ENCODE measurements at places on chromosomes 5 and 9. TPM values are rescaled to one million over a fixed set of nuclear protein-coding genes. Genes with fewer than 3 reads are reported as not detected.

GRCh38 chr5:112065781-112066180, 308.8 kb upstream of the NREP start:
- H3K27me3 ChIP-seq: no peaks in the 10 kb centered on the region
- no peak overlapping the region for H3K27ac ChIP-seq
- no peaks in the 10 kb centered on the region for H3K36me3 ChIP-seq
- H3K4me3 ChIP-seq: no peak overlapping the region
- no peak for DNase-seq
- no peaks in the 10 kb centered on the region for H3K4me1 ChIP-seq

GRCh38 chr9:103188781-103189350, 193.7 kb downstream of the CYLC2 start:
- H3K36me3 ChIP-seq: no peaks in the 10 kb centered on the region
- H3K4me1 ChIP-seq: no peaks in the 10 kb centered on the region
- no peaks in the 10 kb centered on the region for H3K27me3 ChIP-seq
- no peak overlapping the region for H3K27ac ChIP-seq
- no peak overlapping the region for H3K4me3 ChIP-seq

- no peak overlapping the region for H3K4me3 ChIP-seq
- H3K27me3 ChIP-seq: no peaks in the 10 kb centered on the region
- no peaks in the 10 kb centered on the region for H3K4me1 ChIP-seq
- no peaks in the 10 kb centered on the region for H3K36me3 ChIP-seq
- DNase-seq: no peak
These were observed 35.1 kb downstream of the GRIA1 start for GRCh38 chr5:153525536-153525935.

SHOC1 gene
- total RNA-seq: not detected
